CD4-positive, alpha-beta T cell treated with Interleukin-4 for 4 hours (primary cell): ENCODE measurements at places on chromosomes 4 and X.

DNA sequence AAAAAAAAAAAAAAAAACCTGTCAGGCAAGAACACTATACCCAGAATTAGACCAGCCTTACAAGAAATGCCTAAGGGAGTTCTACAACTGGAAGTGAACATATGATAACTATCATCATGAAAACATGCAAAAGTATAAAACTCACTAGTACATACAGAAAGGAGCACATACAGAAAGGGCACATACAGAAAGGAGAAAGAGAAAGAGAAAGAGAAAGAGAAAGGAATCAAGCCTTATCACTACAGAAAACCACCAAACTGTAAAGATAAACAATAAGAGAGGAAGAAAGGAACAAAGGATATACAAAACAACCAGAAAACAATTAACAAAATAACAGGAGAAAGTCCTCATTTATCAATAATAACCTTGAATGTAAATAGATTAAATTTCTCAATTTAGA lies 50.4 kb downstream of the PHKA1 start:
- DNase-seq: no peak

DNA sequence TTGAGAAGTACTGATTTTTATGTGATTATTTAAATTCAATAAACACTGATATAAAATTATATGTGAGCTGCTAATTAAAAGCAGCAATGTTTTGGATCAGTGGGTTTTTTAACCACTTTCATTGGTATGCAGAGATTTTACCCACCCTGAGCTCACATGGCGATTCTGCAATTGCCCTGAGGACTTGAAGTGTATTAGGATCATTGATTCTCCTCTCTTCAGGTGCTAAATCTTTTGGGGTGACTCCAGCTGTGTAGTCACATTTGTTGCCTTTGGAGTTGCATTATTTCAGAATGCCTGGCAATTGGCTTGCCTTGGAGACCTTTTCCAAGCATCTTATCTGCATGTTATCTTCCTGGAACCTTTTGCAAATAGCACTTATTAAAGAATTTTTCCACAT lies 51.3 kb downstream of the UGT8 start:
- DNase-seq: no peak

GRCh38 chrX:134694333-134695322 lies 36.4 kb upstream of the PLAC1 start:
- DNase-seq: no peak

- DNase-seq: no peak
Measured at GRCh38 chr4:65719635-65720034, 49.3 kb upstream of the EPHA5 start.

DNA sequence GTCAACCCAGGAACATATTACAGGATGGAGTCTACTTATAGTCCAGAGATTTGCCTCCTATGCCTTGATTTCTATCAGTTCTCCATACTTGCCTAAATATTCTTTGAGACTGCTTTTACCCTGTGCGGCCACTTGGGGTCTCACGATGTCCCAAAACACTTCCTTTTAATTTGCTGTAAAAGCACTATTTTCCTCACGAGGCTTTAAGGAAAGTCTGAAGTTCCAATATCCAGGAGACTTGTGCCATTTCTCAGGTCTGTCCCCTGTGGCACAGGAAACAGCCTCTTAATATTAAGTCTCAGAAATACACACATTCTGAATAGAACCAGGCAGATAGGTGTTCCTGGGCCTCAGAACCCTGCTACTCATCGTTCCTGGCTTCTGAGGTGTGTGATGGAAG lies 142.9 kb downstream of the TMEM164 start:
- peak; percentile 17 for DNase-seq
